NCI-H1092 treated with DMSO at 0.1 percent for 48 hours (cell line): ENCODE measurements at places on chromosomes 7 and 10.

- no peak for DNase-seq
These were observed 7.5 kb downstream of the NRP1 start for GRCh38 chr10:33326933-33327332.

GRCh38 chr7:20411372-20411771, 80.7 kb downstream of the ITGB8 start:
- DNase-seq, result no peak

GRCh38 chr7:3260401-3260715, 40.7 kb upstream of the SDK1 start:
- no peak for DNase-seq

GRCh38 chr10:63752318-63752717, 231.1 kb downstream of the REEP3 start:
- DNase-seq, result no peak

- no peak for DNase-seq
These were observed 5.4 kb downstream of the CPVL start for GRCh38 chr7:29140873-29141468.
